ENCODE measurements at places on chromosomes 2 and 18.

GRCh38 chr18:35089891-35090550, 48.8 kb downstream of the MAPRE2 start:
- no peak for DNase-seq

GRCh38 chr18:61820882-61821281, 71.9 kb downstream of the RNF152 start:
- DNase-seq = no peak

- no peak for DNase-seq
Observed at GRCh38 chr2:224982226-224982625, 60.0 kb downstream of the DOCK10 start.

- no peak for DNase-seq
Observed at GRCh38 chr2:218452079-218452478, 33.2 kb downstream of the VIL1 start.

DNA sequence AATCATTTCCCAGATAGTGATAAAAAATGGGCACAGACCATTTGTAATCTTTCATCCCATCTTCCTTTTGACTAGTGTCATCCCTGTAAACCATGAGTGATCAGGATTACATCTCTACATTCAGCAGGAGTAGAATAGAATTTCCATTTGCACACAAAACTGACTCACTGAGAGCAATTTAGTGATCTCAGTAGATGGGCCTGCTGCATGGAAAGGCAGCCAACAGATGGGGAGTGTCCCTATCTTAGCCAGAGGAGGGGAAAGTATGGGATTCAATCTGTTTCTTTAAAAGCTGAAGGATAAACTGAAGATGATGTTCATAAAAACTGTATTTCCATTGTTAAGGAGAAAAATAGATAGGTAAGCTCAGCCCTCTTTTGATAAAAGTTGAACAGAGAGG, 441.7 kb downstream of the ZNF521 start:
- no peak for DNase-seq

- DNase-seq = no peak
Observed at GRCh38 chr2:219009294-219009693, 16.1 kb upstream of the CRYBA2 start.

- DNase-seq = no peak
Observed at GRCh38 chr2:238915196-238915595, 67.3 kb downstream of the TWIST2 start.

GRCh38 chr2:168850846-168851245, 39.4 kb downstream of the SPC25 start:
- no peak for DNase-seq

GRCh38 chr2:15920696-15921095, 19.7 kb upstream of the MYCN start:
- DNase-seq = no peak

DNA sequence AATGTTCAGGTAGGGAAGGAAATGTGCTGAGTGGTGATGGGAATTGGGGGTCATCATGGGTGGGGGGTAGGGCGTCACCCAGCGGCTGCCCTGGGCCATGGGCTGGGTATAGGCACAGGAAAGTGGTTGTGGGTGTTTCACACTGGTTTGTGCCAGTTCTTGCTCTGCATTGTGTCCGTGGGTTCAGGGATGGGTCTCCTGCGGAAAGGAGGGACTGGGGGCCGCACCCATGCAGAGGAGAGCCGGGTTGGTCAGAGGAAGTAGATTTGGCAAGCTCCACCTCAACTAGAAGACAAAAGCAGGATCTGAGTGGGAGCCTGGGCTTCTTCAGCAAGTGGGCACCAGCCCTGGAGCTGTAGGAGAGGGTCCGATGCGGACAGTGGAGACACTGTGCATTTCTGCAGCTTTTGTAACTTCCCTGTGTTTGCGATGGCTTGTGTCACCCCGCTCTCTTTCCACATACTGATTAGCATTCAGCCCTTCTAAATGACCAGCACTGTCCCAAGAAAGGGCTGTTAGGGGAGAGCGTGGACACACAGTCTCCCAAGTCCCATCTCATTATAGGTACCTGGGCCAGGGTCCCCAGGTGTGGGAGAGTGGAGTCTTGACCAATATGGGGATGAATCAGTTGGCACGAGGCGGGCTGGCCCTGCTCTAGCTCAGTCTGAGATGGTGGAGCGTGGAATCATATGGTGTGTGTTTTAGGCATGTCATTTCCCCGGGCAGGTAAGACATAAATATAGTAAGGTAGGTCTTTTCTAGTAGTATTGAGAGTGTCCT, 67.2 kb downstream of the LRRFIP1 start:
- DNase-seq = no peak

- no peak for DNase-seq
Observed at GRCh38 chr2:109674894-109675534, 60.9 kb downstream of the SOWAHC start.

- DNase-seq = peak; percentile 74
Observed at GRCh38 chr18:23994361-23994902, 20.1 kb upstream of the TTC39C start.

GRCh38 chr2:2930841-2931240, 446.8 kb downstream of the EIPR1 start:
- no peak for DNase-seq

GRCh38 chr2:167992278-167992677, 255.1 kb downstream of the STK39 start:
- no peak for DNase-seq

DNA sequence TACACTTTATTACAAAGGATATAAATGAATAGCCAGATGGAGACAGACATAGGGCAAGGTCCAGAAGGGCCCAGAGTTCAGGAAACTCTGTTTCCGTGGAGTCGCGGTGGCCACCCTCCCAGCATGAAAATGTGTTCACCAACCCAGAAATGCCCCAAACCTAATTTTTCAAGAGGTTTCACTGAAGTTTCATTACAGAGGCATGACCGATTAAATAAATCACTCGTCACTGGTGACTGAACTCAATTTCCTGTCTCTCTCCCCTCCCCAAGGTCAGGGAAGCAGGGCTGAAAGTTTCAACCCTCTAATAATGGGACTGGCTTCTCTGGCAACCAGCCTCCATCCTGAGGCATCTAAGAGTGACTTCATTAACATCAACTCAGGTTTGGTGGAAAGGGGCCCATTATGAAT, 22.4 kb downstream of the USP40 start:
- peak; percentile 93 for DNase-seq

- no peak for DNase-seq
Observed at GRCh38 chr2:99389371-99389770, 52.2 kb downstream of the EIF5B start.

DNA sequence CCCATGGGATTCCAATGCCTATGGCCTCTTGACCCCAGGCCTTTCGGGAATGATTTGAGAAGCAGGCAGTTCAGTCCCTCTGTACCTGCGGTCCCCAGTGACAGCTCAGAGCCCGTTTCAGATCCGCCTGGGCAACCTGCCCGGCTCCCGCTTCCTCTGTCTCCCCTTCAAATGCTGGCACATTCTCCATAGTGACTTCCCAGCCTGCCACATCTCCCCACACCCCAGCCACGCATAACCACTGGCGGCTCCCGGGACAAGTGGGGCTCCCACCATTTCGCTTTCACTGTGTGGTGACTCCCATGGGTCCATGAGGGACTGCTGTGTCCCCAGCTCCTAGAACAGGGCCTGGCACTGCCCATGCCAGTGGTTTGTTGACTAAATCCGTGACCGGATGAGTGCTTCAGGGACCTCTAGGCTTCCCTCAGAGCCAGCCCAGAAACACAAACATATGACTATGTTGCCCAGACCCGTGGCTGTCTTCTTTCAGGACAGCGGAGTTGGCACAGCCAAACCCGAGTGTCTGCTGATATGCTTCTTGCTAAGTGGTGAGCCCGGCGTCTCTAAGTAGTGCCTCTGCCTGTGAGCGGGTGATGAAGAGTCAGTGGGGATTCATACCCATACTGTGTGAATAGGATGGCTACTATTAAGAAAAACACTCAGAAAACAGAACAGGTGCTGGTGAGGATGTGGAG, 91.2 kb downstream of the GLI2 start:
- DNase-seq = no peak

DNA sequence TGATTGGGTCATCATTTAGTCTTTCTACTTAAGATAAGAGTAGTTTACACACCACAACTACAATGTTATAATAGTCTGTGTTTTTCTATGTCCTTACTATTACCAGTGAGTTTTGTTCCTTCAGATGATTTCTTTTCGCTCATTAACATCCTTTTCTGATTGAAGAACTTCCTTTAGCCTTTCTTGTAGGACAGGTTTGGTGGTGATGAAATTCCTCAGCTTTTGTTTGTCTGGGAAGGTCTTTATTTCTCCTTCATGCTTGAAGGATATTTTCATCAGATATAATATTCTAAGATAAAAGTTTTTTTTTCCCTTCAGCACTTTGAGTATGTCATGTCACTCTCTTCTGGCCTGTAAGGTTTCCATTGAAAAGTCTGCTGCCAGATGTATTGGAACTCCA, 38.0 kb upstream of the SLC16A14 start:
- no peak for DNase-seq

GRCh38 chr2:163565192-163565591, 170.6 kb downstream of the FIGN start:
- no peak for DNase-seq

DNA sequence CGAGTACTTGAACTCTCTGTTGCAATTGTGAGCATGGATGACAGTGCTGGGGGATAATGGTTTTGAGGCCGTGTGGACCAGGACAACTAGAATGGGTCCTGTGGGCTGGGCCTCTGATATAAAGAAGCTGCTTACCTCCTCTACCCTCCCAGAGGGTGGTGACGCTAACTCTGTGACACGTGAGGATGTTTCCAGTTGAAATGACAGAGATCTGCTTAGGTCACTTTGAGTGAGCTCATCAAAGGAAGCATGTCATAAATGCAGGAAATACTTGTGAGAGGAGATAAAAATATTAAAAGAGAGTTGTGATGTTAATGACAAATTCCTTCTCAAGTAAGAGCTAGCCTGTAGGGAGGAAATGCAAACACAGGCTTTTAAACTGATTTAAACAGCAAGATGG, 16.4 kb downstream of the RMC1 start:
- no peak for DNase-seq

GRCh38 chr18:68679528-68679927, 35.4 kb downstream of the TMX3 start:
- no peak for DNase-seq

- no peak for DNase-seq
Observed at GRCh38 chr2:73851274-73851673, 22.5 kb downstream of the STAMBP start.

DNA sequence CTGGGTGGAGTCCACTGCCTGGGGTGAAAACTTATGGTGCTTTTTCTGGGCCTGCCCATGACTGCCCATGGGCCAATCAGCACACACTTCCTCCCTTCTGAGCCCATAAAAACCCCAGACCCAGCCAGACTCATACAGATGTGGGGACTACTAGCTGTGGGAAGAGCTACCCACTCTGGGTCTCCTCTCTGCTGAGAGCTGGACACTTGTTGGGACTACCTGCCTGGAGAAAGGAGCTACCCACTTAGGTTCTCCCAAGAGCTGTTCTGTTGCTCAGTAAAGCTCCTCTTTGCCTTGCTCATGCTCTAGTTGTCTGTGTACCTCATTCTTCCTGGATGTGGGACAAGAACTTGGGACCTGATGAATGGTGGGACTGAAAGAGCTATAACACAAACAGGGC, 119.6 kb upstream of the SLC38A11 start:
- no peak for DNase-seq

DNA sequence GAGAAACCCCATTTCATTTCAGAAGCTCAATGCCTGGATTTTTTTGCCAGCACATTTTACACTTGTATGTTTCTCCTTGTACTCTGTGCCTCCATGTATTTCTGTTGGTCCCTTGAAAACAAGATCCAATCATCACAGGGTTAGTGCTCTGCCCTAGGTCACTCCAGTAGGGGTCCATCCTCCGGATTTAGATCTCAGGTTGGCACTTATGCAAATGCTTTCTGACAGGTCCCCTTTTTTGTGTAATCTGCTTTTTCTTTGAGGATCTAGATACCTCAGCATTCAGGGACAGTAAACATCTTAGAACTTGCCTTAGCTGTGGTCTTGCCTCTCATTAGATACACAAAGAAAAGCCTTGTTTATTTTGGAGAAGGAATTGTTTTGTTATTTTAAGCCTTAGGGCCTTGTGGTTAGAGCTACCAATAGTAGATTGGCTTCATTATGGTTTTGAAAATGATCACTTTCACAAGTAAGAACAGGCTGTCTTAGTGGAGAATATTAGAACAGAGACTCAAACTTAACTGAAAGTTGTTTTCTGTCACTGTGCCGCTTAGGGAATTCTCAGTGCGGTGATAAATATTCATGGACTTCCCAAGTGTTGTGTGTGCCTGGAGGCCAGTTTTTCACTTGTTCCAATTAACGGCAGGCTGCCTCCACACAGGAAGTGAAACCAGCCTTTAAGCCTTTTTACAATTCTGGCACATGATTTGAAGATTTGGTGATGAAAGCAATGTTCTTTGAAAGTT, 7.8 kb downstream of the MERTK start:
- no peak for DNase-seq

DNA sequence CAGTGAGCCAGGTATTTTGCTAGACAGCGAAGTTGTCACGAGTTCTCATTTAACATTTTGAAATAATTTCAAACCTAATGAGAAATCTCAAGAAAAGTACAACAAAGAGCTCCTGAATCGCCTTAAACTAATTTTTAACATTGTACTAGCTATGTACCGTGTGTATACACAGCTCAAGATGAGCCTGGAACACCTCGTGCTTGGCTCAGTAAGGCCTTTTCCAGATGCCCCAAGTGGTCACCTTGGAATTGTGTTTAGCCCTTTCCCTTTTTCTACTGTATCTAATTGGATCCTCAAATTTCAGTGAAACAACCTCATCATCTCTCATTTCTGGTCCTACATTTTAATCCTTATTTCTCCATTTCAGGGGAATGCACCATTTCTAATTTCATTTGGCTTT, 7.2 kb downstream of the PTPN4 start:
- DNase-seq = no peak

DNA sequence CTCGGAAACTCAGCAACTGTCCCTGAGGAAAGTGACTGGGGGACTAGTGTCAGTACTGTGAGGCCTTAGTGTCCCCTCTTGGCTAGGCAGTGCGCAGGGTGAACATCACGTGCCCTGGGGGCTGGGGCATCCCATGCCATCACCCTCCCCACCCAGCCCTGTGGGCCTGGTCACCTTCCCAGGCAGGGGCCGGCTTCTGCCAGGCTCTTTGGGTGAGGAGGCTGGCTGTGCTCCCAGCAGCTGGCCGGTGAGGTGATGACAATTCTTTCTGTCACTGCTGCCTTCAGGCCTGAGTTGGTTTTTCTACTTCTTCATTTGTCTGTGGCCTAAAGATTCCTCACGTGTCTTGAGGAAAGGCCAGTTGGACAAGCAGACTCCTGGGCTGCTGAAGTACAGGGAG, 180.8 kb downstream of the KLHL29 start:
- DNase-seq = no peak

Data from kidney glomerular epithelial cell (primary cell).